Stimulated activated CD4-positive, alpha-beta T cell treated with anti-CD3 and anti-CD28 coated beads, Interleukin-1b, Interleukin-23, amount 100 ng/mL, for 24 hours (primary cell): ENCODE measurements at places on chromosomes 6 and 20.

DNA sequence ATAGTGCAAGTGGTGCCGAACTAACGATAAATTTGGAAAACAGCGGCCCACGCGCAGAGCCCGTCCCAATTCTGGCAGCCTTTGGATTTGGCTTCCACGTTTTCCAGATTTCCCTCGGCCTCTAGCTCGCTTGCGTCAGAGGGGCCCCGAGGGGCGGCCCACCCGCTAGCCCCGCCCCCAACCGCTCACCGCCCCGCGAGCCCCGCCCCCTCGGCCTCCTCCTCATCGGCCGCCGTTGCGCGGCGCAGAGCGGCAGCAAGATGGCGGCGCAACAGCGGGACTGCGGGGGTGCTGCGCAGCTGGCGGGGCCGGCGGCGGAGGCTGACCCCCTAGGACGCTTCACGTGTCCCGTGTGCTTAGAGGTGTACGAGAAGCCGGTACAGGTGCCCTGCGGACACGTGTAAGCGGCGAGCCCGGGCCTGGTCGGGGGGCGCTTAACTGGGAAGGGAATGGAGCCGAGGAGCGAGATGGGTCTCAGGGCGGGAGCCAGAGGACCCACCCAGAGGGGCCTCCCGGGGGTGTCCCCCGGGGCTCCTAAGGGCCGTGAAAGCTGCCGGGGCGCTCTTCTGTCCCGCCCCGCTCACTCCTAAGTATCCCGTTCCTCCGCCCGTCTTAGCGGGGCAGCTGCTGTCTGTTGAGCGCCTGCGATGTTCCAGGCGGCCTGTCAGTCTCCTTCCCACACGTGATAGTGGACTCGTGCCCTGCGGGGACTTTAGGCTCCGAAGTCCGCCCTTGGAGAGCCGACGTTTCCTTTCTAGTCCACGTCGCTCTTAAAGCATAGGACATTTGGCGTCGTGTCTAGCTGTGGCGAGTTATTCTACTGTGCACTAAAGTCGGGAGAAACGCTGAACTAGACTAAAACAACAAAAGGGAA is at the start of gene RNF114:
Gene RNF114 (plus strand): TSS at position 245 of the 874 bp plus-strand sequence. CDS start 16 bp downstream, at position 261.
- peak; percentile 90 for DNase-seq

DNA sequence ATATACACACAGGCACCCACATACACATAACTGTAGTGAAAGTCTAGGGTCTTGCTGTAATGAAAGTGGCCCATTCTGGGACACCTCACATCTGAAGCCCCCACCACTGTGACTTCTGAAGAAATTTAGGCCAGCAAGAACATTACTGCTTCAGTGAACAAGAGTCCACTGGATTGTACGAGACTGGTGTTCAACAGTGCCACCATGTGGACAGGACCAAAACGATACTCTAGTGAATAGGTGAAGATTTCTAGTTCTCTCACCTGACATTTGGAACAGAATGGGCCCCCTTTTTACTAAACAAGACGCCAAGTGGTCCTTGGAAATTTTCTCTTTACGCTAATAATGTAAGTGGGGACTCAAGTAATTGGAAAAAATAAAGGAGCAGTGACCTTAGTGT is 156.9 kb downstream of the MAFB start:
- no peak for DNase-seq

- no peak for DNase-seq
Observed at GRCh38 chr20:926670-927069, 10.5 kb upstream of the ANGPT4 start.

DNA sequence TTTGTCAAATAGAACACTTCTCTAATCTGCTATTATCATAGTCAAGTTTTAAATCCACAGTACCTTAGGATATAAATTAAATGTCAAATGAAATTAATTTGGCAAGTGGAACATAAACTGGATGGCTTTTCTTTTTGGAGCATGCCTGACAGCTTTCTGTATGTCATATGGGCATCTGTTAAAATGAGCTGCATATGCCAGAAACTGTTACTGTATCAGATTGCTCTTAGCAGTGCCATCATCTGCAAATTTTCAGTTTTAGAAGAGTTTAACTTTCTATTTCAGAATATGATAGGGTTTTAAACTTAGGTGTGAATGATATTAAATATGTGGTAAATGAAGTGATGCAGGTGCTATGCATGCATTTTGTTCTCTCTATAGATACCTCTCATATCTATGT is 3.4 kb upstream of the EEF1E1 start:
- DNase-seq: no peak

DNA sequence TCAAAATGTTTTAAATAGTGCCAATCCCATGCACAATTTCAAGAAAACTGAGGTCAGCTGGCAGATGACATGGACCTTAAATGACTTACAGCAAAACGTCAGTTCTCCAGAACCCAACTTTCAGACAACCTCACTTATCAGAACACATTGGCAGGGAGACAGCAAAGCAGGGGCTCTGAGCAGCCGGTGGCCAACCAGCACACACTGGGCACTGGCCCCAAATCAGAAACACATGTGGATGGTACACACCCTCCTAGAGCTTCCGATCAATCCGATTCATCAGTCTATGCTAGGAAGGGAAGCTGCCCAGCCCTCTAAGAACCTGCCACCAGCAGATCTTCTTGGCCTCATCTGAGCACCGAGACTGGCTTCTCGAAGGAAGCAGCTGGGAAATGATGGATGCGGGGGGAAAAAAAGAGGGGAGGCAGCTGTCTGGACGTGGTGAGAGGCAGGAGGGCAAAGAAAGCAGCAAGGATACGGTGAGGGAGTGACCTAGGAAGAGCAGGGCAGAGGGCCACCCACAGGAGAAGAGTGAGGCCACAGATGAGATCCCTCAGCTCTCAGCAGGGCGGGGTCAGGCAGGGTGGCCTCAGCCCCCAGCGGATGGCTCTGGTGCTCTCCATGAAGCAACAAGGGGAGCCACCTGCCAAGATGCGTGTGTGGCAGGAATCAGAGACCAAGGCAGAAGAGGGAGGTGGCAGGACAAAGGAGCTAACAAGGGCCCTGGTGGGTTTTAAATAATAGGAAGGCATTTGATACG is 32.9 kb downstream of the TAF4 start:
- DNase-seq: no peak
